ENCODE measurements at places on chromosomes 16 and 17.

- no peak for DNase-seq
These were observed 5.2 kb upstream of the PKMYT1 start for GRCh38 chr16:2985462-2985861.

DNA sequence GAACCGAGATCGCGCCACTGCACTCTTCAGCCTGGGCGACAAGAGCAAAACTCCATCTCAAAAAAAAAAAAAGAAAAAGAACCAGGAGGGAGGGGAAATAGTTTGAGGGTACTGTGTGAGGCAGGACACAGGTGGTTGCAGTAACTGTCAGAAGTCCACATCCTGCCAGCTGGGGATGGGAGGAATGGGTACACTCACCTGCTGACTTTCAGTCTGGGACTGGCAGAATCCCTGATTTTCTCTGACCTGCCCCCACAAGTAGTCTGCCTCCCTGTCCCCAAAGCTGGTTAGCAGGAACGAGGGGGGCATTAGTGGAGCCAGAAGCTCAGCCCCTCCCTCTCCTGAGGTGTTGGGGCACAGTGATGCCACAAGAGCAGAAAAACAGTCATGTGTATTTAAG is 7.1 kb upstream of the ARL5C start:
- DNase-seq: no peak

- no peak for DNase-seq
These were observed 13.1 kb downstream of the MYH11 start for GRCh38 chr16:15843635-15844279.

DNA sequence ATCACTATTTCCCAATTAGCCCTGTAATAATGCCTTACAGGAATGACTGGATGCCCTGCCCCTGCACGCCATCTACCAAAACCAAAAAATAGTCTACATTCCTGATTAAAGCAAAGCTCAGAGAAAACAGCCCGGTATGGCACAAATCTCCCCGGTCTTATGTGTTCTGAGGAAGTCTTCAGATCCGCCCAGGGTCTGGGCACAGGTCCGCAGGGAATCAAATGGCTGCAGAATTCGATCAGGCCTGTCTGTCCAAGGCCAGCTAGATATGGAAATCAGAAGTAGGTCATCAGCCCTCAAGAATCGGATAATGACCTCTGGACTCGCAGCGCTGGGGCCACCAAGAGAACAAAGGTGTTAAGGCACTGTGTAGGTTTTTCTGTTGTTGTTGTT is 171.0 kb downstream of the ZFHX3 start:
- DNase-seq: no peak

DNA sequence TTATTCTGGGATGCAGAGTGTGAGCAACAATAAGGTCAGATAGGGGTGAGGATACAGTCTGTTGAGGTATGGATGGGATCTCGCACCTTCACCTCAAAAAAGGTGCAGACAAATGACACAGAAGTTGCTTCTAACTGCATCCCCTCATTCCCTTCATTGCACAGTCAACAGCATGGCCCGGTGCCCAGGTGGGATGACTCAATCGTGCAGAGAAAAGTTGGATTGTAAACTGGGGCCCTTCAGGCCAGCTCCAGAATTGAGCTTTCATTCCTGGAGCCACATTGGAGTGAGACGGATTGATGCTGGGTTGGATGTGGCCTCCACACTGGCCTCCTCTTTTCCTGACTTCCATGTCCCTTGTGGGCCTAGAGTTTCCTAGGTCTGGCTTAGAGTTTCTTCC is 977.4 kb downstream of the KCNJ18 start:
- no peak for DNase-seq

- DNase-seq: no peak
These were observed 7.3 kb upstream of the KDM8 start for GRCh38 chr16:27195941-27196595.

DNA sequence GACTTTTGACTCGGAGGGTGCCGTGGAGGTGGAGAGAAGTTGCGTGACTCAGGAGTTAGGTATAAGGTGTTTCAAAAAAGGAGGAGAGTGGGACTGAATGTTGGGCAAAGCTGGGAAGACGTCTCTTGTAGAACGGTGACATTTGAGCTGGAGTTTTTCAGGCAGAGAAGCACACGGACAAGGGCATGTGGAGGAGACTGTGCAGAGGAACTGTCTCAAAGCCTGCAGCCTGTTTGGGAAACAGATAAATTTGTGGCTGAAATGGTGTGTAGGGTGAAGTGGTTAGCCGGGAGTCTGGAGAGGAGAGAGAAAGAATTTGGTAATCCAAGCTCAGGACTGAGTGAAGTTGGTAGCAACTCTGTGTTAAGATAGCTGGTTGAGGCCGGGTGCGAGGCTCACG is 9.8 kb downstream of the USP10 start:
- no peak for DNase-seq

- no peak for DNase-seq
These were observed 3.4 kb downstream of the ZNF688 start for GRCh38 chr16:30567991-30568638.

- DNase-seq: no peak
These were observed at the start of gene SLC5A2 for GRCh38 chr16:31483081-31483480. Gene SLC5A2 (plus strand): TSS chr16:31483123. CDS start chr16:31483137, 14 bp downstream.

GRCh38 chr17:21678393-21679081 is 13.8 kb upstream of the KCNJ18 start:
- no peak for DNase-seq

DNA sequence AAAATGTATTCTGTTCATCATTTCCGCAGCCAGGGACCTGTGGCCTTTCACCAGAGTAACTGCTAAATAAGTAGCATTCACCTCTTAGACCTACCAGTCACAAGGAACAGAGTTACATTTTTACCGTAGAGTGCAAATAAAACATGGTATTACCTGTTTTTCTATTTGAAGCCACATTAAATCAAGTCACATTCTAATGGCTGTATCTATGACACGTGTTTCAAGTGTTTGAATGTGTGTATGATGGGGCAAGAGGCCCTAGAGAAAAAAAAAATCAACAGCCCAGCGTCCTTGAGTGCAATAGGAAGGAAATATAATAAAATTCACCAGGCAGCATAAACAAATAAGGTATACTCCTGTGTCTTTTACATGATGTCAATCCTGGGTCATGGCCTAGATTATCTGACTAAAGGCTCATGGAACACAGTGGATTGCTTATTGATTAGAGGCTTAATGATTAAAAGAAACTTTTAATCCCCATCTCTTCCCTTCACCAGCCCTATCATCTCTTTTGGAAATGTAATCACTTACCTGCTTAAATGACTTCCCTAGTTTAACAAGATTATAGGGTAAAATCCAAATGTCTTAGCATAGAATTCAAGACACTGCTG is 168.7 kb upstream of the CDH5 start:
- DNase-seq: no peak

- no peak for DNase-seq
These were observed 700.2 kb downstream of the KCNJ2 start for GRCh38 chr17:70869402-70870085.

GRCh38 chr17:82365606-82366295 is 5.8 kb upstream of the UTS2R start:
- DNase-seq: no peak

- DNase-seq: no peak
These were observed 7.1 kb upstream of the PIEZO1 start for GRCh38 chr16:88792078-88792550.

- DNase-seq: peak; percentile 35
These were observed 148.7 kb upstream of the ZFHX3 start for GRCh38 chr16:73196670-73197069.

GRCh38 chr17:7346761-7347614 is 5.0 kb upstream of the KCTD11 start:
- no peak for DNase-seq

GRCh38 chr16:56858374-56858773 is 6.6 kb upstream of the SLC12A3 start:
- DNase-seq: no peak

GRCh38 chr16:89156740-89157645 is 14.6 kb upstream of the CDH15 start:
- no peak for DNase-seq

- DNase-seq: no peak
These were observed 5.5 kb downstream of the PPP1R9B start for GRCh38 chr17:50144845-50145531.

GRCh38 chr16:11977376-11978041 is 975 bp downstream of the SNX29 start:
- DNase-seq: peak; percentile 42

GRCh38 chr17:40097087-40097486 is 3.3 kb downstream of the NR1D1 start:
- no peak for DNase-seq

- DNase-seq: no peak
These were observed 13.4 kb downstream of the SNX20 start for GRCh38 chr16:50667497-50668367.

DNA sequence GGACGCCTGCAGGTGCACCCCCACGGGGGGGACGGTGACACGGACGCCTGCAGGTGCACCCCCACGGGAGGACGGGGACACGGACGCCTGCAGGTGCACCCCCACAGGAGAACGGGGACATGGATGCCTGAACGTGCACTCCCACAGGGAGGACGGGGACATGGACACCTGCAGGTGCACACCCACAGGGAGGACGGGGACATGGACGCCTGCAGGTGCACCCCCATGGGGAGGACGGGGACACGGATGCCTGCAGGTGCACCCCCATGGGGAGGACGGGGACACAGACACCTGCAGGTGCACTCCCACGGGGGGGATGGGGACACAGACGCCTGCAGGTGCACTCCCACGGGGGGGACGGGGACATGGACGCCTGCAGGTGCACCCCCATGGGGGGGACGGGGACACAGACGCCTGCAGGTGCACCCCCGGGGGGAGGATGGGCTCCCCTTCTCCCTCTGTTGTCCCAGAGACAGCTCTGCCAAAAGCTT is 114.5 kb upstream of the METRNL start:
- no peak for DNase-seq

DNA sequence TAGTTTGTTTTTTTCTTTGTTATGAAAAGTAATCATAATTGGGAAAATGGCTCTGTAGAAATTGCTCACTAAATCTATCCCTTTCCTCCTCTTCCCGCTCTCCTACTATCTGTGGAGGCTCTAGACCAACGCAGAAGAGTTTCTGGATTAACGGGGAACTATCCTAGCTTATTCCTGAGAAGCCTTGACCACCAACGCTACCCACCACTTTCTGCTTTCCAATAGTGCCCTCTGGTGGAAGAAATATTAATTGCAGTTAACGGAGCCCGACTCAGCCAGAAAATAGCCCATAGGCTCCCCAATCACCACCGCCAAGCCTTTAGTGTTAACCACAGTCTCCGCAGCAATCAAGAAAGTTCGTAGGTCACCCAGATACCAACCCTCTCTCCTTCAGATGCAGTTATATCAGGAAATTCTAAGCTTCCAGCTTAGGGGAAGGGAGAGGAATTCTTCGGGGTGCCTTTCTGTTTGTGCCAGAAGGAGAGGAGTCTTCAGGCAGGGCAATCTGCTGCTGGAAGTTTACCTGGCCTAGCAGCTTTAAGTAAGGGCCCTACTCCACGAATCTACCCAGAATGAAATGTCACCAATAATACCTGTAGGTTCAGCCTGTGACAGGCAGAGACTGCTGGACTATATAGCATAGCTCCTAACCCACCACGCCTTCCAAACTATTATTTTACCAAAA is 23.0 kb upstream of the NSRP1 start:
- no peak for DNase-seq

DNA sequence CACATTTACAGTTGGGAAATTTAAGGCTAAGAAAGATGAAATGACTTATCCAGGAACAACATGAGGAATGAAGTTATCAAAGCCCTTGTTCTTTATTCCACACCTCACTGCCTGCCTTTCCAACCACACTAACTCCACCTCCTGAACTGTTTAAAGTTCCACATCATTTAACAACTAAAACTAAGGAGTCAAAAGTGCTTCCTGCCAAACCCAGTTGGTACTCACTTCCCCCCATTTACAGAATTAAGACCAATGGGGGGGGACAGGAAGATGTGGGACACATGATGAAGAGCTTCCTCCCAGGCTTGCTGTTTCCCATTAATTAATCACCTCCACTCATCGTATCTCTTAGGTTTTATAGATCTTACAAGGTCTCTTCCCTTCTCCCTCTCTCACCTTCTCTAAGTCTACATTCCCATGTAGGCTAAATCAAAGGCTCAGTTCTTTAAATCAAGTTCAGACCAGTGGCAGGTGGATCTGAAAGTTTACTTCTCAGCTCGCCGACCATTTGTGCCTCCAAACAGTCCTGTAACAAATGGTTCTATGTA is 19.2 kb upstream of the TMEM101 start:
- no peak for DNase-seq

DNA sequence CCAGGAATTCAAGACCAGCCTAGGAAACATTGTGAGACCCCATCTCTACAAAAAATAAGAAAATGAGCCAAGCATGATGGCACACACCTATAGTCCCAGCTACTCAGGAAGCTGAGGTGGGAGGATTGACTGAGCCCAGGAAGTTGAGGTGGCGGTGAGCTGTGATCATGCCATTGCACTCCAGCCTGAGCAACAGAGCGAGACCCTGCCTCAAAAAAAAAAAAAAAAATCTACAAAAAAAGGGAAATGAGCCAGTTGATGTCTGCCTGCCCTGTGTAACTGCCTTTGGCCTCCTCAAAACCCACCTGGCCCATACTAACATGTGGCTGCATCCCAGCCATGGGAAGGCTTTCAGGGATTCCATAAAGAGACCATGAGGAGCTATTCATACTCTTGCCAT is 4.5 kb downstream of the RANBP10 start:
- DNase-seq: no peak

Data from astrocyte of the cerebellum (primary cell).